ENCODE measurements at places on chromosomes 5 and 9.

DNA sequence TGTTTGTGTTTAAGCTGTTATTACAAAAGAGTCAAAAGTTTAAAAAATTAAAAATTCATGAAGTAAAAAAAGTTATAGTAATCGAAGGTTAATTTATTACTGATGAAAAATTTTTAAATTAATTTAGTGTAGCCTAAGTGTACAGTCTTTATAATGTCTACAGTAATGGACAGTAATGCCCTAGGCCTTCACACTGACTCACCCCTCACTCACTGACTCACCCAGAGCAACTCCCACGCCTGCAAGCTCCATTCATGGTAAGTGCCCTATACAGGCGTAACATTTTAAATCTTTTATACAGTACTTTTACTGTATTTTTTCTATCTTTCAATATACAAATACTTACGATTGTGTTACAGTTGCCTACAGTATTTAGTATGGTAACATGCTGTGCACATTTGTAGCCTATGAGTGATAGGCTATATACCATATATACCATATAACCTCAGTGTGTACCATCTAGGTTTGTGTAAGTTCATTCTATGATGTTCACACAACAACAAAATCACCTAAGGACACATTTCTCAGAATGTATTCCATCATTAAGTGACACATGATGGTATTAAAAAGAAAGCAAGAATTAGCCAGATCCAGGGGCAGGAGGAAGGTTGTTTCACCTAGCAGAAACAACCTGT is 40.1 kb downstream of the DCAF10 start:
- DNase-seq, result peak; percentile 85

- peak; percentile 59 for DNase-seq
Observed at GRCh38 chr5:86997516-86997915, 270.2 kb upstream of the RASA1 start.

GRCh38 chr9:106321394-106322180 is 541.4 kb upstream of the ZNF462 start:
- no peak for DNase-seq

- DNase-seq, result no peak
Observed at GRCh38 chr9:127528422-127529251, 77.3 kb downstream of the LRSAM1 start.

DNA sequence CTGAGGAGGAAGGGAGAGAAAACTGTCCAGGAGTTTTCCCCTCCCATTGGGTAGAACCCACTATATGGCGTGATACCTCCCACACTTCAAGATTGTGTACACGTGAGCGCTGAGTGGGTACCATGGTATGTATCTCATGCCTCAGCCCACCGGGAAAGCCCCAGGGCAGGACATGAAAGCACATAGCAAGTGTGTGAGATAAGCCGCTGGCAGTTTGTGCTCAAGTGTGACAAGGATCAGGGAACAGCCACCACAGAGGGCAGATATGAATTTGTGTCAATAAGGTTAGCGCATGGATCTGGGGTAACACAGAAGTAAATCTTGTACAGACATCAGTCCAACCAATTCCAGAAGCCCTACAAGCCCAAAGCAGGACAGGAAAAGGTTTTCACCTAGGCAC is 42.6 kb upstream of the NAA35 start:
- no peak for DNase-seq

DNA sequence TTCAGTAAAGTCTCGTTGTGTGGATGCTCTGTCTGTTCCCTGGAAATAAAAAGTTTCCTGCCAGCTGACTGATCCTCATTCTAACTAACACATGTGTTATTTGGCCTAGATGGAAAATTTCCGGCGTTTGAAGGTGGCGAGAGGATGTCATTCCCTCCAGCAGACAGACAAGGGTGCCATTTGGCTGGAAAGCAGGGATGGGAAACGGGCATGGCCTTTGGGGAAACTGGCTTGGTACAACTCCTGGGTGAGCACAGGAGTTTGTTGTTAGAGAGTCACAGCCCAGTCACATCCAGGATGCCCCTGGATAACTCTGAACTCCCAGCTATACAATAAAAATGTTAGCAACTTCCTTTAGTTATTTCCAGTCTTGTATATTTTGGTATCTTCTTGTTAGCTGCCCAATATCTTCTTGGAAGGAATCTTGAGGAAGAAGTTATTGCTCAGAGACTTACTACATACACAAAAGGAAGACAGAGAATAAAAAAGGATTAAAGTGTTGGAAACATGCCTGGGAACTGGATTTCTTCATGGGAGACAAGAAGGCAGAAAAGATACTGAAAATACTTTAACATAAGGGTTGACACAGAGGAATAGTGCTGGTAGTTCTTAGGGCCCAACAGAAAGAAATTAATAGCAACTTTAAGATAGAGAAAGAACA is 41.9 kb downstream of the TEK start:
- DNase-seq, result peak; percentile 43

- DNase-seq, result peak; percentile 45
Observed at GRCh38 chr5:131634666-131634995, 398 bp downstream of the RAPGEF6 start.

DNA sequence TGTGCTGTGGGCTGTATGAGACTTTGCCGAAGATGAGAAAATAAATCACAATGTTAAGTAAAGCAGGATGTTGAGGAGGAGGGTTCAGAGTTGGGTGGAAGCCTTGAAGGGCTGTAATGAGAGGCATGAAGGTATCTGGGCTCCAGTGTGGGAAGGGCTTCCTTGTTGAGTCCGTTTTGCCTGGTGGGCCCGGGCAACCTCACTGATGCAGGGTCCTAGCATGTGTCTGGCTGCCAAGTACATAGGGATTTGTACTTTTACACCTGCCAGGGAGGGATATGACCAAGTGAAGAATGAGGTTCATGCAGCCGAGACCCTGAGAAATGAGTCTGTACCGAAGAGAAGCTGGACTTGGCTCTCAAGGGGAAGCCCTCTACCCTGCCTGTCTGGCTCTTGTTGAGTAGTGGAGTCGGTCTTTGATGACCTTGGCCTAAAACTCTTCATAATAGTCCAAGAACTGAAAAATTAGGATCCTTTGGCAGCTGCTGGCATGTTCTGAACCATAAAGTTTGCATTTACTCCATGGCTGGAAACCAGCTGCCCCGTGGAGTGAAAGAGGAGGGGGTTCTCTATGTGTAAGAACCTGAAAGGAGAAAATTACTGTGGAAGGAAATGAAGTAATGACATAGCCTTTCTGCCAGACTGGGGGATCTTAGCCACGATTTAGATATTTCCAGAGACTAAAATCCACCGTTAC is 59.0 kb upstream of the DPYSL3 start:
- DNase-seq, result no peak

- no peak for DNase-seq
Observed at GRCh38 chr5:61263561-61264272, 68.3 kb upstream of the ZSWIM6 start.

GRCh38 chr5:113190347-113190746 is 213.7 kb downstream of the DCP2 start:
- no peak for DNase-seq

DNA sequence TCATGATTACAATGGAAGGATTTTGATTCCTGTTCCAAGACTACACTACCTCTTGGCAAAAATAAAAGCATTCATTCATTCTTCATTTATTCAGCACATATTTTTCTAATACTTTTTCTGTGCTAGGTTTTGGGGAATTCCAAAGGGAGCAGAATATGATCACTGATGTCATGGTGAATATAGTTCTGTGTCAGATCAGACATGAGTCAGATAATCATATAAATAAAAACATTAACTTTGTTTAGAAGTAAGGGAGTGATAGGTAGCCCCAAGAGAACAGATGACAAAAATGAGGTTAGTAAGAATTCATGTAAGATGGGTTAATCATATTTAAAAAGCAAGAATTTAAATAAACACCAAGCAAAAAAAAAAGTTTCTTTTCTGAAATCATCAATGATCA is 94.1 kb upstream of the RANBP6 start:
- no peak for DNase-seq

DNA sequence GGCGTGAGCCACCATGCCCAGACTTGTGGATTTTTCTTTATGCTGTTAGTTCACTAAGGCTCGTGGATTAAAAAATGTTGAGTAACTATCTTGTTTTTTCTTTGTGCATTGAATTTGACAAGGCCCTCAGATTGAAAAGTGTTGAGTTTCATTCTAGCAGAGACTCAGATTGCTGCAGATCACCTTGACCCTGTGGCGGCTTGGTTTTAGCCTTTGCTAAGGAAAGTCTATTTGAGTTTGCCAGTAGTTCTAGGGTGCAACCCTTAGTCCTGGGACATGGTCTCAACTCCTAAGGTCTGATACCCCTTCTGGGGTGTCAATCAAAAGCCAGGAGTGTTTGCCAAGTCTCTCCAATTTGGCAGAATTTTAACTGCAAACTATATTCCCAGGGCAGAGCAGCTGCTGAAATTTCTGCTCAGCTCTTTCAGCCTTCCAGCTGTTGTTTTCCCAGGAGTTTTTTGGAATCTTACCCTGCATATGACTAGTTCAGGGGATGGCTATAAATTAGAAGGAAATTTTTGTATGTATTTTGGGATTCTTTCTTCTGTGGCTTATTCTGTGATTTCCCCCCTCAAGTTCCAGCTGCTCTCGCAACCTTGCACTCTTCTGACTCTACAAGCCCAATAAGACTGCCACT is 84.3 kb upstream of the HAND1 start:
- no peak for DNase-seq

DNA sequence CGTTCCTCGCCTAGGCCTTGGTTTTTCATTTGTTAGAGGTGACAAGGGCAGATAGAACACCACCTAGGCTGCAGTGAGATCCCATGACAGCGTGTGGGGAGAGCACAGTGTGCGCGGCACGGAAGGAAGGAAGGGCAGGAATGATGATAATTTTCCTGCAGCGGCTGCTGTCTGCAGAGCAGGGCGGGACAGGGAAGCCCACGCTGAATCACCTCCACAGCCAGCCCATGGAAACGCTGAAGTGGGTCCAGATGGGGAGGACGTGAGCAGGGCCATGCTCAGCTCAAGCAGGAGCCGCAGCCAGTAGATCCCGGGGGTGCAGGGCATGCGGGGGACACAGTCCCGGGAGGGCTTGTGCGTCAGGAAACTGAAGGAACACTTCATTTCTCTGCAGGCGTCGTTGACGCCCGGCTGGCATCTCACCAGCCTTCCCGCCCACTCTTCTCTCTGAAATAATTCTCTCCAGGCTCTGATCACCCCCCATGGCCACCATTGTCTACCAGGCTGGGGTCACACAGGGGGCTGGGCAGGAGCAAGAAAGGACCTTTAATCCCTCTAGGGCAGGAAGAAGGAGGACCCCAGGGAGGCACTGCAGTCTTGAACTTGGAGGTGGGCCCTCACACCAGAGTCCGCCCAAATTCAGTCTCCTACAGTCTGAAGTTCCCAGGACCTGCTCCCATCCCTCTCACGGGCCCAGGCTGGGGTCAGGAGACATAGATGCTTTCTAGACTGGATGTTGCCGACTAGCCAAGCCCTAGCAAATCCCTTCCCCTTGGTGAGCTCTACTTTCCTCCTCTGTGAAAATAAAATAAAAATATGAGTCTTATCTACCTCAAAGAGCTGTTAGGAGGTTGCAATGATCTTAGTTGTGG is 20.9 kb upstream of the SYNPO start:
- peak; percentile 72 for DNase-seq

DNA sequence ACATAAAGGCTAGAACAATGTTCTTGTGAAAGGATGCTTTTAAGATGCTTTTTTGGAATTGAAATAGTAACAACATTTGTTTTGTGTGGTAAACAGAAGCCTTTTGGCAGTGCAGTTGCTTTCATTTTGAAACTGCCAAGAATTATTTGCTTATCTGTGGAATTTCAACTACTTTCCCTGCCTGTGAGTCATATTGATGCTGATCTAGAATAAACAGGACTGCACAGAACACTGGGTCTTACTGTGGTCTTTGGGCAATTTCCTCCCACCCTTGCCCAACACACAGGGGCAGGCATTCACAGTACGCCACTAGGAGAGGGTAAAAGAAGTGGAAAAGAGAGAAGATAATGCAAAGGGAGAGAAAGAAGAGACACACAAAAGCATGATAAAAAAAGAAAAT is 483.7 kb downstream of the ELAVL2 start:
- DNase-seq, result peak; percentile 30

- peak; percentile 32 for DNase-seq
Observed at GRCh38 chr5:140833993-140834392, at the start of gene PCDHA7. PCDHA7 (plus strand) TSS chr5:140834269; CDS start chr5:140834384, 115 bp downstream.

DNA sequence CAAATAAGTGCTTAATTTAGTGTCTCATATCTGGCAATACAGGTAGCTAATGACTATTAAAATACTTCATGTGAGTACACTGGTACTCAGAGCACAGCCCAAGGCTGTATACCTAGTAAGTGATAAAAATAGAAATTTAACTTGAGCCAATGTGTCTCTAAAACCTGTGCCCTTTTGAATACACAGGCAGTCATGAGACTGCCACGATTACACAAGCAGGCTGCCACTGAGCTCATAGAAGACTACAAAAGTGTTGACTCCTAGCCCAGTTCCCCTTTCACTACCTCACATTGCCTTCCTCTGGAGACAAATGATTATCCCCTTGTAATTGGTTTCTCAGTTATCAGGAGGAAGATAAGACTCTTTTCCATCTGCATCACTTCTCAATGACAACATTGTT is 66.3 kb upstream of the PAPPA start:
- peak; percentile 88 for DNase-seq

Measured in fibroblast of lung (primary cell).